ENCODE measurements at places on chromosomes 2 and 18. TPM values are rescaled to one million over a fixed set of nuclear protein-coding genes. Genes with fewer than 3 reads are reported as not detected.
A peak's percentile ranks its signal among the peaks of the same experiment; 100 is the strongest.

DNA sequence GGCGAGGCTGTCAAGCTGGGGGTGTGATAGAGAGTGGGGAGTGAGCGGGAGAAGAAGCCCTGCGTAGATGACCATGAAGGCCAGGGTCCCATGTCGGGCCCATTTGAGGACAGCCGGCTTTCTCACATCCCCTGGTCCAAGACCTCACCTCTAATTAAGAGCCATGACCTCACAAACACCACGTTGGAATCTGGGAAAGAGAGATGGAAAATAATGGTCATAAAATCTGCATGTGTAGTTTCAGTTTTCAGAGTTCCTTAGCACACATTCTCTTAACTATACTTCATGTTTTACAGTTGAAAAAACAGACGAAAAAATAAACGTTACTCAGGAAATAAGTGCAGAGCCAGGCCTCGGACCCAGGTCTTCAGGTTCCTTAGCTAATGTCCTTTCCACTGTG lies 244.8 kb upstream of the SIX2 start:
- no peak for DNase-seq

DNA sequence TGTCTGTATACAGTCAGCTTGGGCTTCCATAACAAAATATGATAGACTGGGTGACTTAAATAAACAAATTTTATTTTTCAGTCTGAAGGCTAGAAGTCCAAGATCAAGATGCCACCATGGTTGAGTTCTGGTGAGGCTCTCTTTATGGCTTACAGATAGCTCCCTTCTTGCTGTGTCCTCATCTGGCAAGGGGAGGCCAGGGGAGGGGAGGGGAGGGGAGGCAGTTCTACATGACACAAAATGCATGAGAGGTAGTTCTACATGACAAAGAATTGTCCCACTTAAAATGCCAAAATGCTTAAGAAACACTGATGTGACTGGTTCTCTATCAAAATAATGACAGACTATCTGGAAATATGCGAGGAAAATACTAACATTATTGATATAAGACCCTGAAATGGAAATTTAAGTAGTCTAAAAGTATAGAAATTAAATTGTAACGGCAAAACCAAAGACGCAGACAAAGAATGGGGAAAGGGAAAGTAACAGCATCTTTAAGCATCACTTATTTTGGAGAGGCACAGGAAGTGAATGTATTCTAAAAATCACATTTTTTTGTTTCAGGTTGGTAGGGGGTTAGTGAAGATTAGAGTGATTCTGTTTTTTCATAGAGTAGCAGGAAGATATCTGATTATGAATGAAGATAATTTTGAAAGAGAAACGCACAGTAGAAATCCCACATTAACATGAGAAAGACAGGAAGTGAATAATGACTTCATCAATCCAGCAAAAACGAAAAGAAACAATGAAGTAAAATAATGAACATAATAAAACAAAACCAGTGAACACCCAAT lies 131.4 kb downstream of the STRN start:
- DNase-seq = no peak

PAX3 gene
- total RNA-seq = not detected

SGPP2 gene
- 0.11 TPM for total RNA-seq

GRCh38 chr18:8373486-8373885 lies 235.8 kb upstream of the RAB12 start:
- DNase-seq = no peak

FEV gene
- not detected for total RNA-seq

CAPN14 gene
- total RNA-seq = 0.11 TPM

- DNase-seq = no peak
Observed at GRCh38 chr2:220370764-220371163, 743.3 kb downstream of the SLC4A3 start.

DNA sequence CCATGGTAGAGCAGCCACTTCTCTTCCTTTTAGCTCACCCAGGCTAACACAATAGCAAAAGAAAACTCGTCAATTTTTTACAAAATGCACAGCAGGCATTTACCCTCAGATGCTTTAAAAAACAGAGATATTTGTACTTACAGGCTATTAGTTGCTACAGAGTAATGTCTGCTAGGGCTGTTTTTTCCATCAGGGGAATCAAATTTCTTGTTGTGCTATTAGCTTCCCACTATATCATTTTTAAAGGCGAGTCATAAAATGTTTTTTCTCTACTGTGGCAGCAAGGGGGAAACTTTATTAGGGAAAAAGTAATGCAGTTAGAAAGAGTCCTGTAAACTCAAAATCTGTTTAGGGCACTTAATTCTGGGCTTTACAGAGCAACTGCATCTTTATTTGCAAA lies 277.9 kb upstream of the THSD7B start:
- DNase-seq = no peak

DNA sequence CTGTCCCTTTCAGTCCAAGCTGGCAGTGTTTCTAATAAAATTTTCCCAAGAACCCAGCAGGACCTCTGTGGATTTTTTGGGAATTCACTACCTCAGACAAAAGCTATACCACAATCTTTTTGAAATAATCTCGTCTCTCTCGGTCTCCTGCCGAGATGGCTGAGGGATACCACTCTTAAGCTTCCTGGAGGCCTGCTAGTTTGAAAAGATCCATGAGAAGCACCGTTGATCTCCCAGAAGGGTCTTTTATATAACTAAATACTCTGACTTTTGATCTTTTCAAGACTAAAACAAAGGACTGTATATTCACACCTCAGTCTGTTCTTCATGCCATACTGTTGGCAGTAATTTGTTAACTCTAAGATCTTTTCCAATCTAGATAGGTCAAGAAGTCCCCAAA lies 141.7 kb downstream of the UPP2 start:
- DNase-seq = no peak

- peak; percentile 53 for DNase-seq
Observed at GRCh38 chr18:65753520-65753919, 2.7 kb downstream of the CDH7 start.

DNA sequence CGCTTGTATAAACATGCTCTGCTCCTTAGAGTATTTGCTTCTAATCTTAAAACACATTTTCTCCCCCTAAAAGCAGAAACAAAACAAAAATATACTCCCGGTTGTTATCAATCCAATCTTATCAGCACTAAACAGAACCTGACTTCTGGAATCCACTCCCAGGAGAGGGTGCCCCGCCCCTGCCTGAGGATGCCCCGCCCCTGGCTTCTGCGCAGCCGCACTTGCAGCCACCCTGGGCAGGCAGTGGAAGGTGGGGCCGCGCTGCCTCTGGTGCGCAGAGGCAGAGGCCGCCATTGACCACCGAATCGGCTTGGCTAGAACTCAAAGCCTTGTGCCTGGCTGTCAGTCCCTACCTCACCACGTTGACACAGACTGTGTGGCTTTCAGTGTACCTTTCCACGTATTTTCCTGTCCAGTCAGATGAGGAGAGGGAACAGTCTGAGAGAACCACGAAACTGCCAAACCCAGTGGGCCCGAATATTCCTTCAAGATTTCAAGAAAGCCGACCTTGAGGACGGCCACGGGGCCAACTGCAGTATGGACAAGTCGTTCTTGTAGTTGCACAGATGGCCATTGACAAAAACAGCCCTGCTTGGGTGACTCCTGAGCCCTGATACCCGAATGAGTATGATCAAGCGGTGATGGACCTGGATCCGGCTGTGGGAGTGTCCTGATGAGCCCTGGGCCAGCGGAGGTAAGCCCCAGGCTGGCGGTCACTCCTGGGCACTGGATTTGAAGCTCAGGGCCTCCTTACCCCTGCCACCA lies 46.2 kb upstream of the ARHGAP28 start:
- peak; percentile 66 for DNase-seq

DNA sequence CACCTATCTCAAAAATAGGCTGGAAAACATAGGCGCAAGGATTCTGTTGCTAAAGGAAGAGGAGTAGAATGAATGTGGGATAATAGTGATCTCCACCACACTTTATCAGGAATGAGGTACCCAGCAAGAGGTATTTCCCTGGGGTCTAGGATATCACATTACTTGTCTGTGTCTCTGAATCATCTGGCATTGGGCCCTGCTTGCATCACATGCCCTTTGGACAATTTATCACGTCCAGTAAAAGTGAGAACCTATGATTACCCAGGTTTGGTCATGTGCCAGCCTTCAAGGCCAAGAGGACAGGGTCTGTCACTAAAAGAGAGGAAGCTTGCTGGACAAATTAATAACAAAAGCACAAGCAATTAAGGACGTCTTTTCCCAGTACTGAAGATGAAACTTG lies 11.4 kb upstream of the TRAPPC8 start:
- DNase-seq = no peak

- no peak for DNase-seq
Observed at GRCh38 chr18:44107187-44107586, 573.5 kb upstream of the SETBP1 start.

ZRANB3 gene
- total RNA-seq = 18.9 TPM

GRCh38 chr2:156756516-156756915 lies 320.3 kb downstream of the GPD2 start:
- DNase-seq = no peak

DNA sequence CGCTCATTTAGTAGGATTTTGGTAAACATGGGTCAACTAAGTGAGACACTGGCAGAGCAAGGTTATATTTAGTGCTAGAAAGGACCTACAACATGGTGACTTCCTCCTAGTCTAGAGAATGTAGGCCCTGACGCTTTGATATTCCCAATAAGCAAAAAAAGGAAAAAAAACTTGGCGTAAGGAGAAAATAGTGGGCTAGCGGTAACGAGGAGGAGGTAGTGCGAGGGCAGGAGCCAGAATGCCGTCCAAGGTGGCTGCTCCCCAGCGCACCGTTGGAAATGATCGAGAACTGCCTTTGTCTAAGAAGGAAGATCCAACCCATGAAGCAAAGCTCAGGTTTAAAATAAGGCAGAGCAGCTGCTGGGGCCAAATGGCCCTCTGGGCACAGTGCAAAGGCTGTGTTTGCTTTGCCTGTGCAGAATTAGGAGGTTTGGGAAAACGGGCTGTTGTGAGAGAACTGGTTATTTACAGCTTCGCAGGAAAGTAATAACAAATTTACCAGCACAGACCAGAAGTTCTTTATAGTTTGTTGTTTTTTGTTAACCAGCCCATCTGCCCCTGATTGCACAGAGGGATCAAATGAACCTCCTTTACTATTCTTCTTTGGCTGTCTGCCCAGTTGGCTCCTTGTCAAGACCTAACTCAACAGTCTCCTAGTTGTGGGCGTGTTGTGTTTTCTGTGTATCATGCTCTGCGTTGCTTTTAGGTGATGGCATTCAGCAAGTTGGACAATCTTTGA lies 86.6 kb downstream of the ITGB1BP1 start:
- no peak for DNase-seq

DNA sequence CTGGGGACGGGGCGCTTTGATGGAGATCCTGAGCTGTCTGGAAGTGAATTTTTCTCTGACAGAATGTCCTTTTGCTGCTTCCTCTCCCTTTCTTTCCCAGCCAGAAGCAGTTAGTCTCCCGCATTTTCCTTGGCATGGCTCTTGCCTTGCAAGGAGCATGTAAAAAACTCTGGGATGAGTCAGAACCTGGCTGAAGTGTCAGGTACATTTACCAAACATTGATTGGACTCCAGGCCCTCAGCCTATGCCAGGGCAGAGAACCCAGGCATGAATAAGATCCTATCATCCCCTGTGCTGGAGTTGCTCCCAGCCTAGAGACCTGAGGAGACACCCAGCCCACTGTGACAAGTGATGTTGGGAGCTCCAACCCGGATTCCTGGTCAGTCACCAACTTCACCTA lies 21.6 kb downstream of the STON1 start:
- no peak for DNase-seq

- DNase-seq = no peak
Observed at GRCh38 chr18:21900605-21901352, 160.2 kb downstream of the MIB1 start.

- no peak for DNase-seq
Observed at GRCh38 chr2:241068136-241068941, 33.7 kb downstream of the MTERF4 start.

IFIH1 gene
- total RNA-seq = 1.3 TPM

DNA sequence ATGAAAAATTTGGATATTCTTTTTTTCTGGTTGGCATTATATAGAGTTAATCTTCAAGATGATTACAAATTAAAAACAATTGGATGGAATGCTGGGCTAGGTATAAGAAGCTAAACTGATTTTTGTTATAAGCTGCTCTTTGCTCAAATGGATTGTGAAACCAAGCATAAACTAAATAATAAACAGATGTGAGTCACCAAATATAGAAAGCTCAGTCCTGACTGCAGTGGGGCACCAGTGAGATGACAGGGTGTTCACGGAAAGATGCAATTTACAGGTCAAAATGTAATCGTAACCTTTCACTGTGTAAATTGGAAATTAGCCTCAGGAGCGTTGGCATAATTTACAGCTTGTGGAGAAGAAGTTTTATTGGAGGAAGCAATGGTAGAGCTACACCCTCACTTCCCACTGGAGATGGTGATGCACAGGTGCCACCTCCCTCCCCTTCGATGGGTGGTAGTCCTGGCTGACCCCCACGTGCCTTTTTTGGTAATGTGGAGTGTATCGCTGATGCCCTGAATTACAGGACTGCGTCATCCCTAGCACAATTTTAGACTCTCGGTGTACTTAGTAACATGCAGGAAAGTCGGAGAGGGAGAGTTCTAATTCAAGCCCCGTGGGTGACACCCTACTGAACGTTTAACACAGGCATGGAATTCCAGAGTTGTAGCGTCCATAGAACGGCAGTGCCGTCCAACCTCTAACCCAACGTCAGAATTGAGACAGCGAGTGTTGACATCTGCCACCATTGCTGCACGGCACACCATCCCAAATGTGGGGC lies 73.9 kb upstream of the NFATC1 start:
- DNase-seq = no peak

DNA sequence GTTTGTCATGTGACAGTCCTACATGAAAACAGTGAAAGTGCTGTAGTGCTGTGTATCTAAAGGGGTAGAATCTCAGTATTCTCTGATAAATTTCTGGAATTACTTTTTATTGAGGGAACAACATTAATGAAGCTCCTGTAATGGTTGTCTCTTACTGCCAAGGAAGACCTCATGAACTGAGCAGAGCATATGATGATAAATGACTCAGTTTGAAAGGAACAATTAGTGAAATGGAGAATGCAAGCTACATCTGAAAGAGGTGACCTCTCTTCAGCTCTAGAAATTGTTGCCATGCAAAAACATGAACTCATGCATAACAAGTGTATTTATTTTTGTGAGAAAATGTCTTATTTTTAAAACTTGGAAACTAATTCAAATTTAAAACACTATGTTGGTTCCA lies 93.6 kb downstream of the SCN9A start:
- no peak for DNase-seq

DNA sequence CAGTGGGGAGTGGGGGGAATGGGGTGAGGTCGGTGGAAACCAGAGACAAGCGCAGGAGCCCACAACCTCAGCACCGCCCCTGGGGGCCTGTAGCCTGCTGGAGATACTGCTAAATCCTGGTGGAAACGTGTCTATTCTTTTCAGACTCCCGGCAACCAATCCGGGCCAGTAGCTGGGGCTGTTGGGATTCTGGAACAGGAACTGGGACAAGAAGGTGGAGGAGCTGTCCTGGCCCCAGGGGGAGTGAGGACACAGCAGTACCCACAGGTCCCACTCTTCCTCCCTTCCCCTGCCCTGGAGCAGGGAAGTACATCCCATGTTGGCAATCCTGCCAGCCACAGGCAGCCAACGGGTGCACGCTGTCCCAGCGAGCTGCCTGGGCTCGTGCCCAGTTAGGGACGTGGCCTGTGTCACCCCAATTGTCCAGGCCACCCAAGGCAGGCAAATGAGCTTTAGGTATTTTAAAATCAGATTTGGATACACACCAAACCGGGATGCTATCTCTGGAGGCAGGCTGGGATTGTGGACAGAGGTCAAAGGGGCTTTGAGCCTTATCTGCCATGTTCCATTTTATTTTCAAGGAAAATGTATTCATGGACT lies 51.8 kb downstream of the HS1BP3 start:
- no peak for DNase-seq

Measured in WTC11 (cell line).